ENCODE measurements at places on chromosomes 11 and 22.
A peak's percentile ranks its signal among the peaks of the same experiment; 100 is the strongest.

GRCh38 chr11:11618973-11619435, 2.8 kb downstream of the GALNT18 start:
- no peak for DNase-seq

DNA sequence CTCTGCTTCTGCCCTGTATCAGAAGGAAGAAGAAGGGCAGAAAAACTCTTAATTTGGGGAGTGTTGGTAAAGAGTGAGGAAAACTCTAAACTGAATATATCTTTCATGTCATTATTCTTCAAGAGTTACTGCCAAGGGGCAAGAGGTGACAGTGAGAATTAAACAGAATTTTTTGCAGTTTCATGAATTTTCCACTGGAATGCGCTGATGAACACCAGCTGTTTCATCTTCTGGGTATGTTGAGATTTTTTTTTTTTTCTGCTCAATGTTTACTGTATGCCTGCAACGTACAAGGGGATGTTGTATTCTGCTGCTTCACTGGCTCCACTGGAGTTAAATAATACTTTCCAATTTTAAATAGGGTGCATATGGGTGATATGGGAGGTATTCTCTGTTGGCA, 117.8 kb downstream of the FAM76B start:
- DNase-seq, result peak; percentile 74

DNA sequence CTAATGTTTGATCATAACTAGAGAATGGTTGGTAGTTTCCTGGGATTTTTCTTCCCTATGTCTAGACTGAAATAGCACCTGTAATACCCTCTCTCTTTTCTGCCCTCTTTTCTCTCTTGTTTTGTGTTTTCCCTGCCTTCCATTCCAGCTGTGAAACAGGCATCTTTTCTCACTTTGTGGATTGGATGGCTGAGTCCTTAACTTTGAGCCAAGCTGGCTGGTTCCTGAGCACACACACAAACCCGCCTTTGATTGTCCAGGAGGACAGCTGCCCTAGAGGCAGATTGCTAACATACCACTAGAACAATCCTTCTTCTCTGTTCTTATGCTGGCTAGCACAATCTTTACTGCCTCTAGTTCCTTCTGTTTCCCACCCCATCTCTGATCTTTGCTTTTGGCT, 17.7 kb downstream of the CTNND1 start:
- DNase-seq, result no peak

GRCh38 chr11:64723907-64724862, 1.2 kb upstream of the NRXN2 start:
- no peak for DNase-seq

DNA sequence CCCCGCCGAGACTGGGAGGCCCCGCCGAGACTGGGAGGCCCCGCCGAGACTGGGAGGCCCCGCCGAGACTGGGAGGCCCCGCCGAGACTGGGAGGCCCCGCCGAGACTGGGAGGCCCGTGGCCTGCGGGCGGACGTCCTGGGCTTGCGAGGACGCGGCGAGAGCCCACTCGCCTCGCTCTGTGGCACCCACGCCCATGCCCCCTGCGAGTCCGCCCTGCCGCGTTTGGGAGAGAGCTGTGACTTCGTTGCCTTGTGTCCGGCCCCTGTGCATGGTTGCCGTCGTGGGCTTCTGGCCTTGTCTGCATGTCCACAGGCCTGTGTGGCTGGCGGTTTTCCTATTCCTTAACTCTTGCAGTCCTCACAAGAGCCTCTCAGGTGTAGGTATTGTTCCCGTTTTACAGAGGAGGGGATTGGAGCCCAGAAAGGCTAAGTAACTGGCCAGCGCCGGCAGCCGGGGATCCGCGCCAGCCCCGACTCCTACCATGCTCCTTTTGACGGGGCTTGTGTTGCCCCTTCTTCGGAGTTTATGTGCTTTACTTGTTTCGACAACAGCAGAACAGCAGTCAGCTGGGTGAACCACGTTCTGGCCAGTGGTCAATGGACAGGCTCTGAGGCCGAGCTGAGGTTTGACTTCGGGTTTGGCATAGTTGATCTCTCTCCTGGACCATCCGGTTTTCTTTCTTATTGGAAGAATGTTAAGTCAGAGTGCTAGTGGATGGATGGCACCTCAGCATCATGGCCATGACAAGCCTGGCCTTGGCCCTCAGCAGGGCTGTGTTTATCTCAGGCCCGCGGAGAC, 741 bp downstream of the PHRF1 start:
- no peak for DNase-seq

DNA sequence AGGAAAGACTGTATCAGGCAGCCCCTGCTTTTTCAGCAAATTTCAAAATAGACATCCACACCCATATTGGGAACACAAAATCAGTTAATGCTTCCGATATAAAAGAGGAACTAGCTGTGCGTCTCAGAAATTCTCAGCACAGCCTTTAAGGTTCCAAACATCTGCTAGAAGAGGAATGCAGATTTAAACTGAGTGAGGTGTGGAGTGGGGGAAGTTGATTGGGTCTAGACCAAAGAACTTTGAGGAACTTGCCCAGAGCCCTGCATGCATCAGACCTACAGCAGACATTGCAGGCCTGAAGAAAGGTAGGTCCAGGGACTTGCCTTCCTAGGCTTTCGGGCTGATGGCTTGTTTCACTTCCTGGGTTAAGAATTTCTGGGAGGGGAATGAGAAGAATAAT, at the start of gene MS4A4A:
MS4A4A (plus strand) TSS at position 255 of the 400 bp plus-strand sequence; CDS start at position 265, 10 bp downstream.
- DNase-seq, result no peak

DNA sequence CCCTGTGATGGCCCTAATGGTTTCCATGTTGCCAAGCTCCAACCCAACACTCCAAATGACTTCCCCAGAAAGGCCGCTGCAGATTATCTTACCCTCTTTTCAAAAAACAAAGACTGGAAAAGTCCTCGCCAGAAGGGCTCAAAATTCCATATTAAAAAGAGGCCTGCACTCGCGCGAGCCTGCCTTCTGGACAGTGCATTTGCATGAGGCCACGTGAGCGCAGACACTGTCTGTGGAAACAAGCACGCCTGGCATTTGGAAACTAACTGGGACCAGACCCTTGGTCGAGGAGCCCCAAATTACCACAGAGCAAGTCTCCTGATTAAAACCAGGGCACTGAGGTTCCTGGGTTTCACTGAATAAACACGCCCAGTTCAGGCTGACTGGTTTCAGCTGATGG, 42.9 kb downstream of the ABTB2 start:
- DNase-seq, result no peak

- DNase-seq, result no peak
These were observed 590 bp upstream of the IGF2 start for GRCh38 chr11:2139621-2140337.

DNA sequence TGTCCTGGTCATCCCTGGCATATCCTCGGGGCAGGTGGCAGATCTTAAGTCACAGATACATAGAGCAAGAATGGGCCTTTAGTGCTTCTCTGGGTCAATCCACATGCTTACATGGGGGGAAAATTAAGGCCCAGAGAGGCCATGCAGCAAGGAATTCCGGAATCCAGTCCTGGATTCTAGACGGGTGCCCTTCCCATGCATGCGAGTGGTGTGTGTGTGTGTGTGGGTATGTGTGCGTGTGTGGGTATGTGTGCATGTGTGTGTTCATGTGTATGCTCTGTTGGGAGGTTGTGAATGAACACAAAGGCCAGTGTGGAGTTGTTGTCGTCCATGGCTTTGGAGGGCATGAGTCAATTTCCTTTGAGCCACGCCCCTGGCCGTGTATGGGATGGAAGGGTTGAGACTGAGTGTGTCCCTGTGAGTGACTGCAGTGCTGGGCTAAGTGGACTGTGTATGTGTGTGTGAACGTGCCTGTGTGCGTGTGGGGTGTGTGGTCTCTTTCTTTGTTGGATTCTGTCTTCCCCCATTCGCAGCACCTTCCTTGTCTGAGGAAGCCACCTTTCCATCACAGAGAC, 33.4 kb upstream of the EIF3D start:
- DNase-seq, result no peak

DNA sequence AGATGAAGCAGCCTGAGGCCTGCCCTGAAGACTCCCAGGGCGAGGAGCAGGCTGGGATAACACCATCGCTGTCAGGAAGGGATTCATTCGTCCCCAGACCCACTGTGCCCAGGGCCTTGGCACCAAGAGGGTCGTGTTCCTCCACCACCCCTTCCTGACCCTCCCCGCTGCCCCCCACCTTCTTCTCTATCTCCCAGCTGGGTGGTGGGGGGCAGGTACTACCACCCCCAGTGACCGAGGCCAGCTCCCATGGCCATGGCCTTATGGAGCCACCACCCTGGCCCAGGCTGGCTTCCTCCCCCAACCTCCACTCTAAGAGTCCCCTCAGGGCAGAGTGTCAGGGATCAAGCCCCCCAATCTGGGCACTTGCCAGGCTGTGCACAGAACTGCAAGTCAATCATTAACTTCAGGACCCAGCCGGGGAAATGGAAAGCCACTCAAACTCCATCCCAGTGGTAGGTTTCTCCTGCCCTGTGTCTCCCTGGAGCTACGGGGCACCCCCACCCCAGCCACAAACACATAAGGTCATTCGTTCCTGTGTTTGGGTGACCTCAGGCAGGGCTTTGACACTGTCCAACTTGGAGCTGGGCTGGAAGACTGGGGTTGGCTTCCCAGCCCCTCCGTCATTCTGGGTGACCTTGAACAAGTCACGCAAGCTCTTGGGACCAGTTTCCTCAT, 33.3 kb upstream of the WNT11 start:
- DNase-seq, result no peak

DNA sequence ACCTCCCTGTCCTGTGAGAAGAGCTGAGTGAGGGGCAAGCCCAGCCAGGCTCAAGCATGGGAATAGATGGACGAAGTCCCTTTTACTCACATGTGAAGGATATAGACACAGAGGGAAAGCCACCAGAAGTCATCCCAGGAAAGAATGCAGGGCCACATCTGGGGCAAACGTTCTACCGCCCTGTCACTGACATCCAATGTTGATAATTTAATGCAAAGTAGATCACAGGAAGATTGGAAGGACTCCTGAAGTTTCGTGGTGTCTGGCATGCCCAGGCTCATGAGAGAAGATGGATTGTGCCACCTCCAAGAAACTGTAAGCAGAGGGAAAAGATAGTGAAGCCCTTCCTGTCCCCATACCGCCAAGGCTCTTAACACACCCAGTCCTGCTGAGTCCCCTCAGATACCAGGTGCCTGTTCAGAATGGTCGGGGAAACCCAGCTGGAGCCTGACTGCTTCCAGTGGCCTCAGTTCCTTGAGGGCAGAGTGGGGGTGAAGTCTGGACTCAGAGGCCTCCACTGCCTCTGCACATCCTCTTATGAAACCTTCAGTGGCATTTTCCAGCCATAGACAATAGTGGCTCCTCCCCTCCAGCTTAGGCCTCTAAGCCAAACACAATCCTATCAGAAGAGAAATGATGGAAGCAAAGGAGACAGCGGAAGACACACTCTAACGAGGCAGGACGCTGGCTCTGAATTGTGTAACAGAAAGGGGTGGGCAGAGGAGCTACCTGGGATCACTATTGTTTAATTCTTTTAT, 7.5 kb upstream of the STK33 start:
- no peak for DNase-seq

GRCh38 chr11:47716692-47717091, 1.5 kb upstream of the AGBL2 start:
- DNase-seq, result no peak

- no peak for DNase-seq
These were observed 55.5 kb downstream of the DGCR2 start for GRCh38 chr22:19066531-19067271.

GRCh38 chr11:16011396-16011795, 344.9 kb downstream of the SOX6 start:
- no peak for DNase-seq

DNA sequence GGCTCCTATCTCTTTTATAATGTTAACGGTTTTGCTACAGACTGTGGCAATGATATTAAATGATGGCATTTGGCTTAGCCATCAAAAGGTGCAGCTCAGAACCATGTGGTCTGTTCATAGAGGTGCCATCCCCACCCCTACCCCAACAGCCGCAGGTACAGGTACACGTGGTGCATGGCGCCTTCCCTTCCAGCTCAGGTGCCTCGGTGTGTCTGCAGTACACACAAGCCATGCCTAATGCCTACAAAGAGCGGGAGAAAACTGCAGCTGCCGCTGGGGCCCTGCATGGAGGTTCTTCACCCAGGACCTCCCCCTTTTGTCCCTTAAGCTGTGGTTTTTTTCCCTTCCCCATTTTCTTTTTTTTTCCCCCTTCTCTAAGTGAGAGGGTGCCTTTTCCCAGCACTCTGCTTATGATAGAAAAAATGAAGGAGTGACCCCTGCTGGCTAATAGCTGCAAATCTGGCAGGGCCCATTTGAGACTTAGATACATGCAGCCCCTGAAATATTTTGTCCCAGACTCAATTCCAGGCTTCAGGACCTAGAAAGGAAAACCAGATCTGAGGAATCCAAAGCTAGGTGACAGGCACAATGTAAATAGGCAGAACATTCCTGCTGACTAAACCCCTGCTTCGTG, 6.5 kb downstream of the OR52M1 start:
- no peak for DNase-seq

DNA sequence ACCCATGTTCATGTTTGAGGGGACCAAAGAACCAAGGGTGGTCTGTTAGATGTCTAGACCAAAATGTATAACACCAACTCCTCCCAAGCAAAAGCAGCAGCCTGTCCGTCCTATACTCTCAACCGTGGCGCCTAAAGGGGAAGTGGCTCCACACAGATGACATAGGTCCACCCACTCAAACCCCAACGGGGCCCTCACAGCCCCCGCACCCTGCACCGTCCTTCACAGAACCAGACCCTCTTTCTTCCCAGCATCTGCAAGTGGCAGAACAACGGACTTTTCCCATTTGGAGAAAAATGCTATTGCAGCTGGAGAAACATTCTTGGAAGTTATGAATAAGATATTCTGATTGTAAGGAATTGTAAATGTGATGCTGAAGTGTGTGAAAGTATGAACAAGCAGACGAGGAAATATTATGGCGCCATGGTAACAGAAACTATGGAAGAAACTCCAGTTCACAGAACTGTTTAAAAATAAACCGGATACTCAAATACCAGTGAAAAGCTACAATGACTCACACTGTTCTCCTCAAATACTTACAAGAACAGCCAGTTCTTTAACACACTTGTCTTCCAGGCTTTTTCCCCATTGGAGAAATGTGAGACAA, 76.5 kb upstream of the ARFGAP3 start:
- DNase-seq, result no peak

DNA sequence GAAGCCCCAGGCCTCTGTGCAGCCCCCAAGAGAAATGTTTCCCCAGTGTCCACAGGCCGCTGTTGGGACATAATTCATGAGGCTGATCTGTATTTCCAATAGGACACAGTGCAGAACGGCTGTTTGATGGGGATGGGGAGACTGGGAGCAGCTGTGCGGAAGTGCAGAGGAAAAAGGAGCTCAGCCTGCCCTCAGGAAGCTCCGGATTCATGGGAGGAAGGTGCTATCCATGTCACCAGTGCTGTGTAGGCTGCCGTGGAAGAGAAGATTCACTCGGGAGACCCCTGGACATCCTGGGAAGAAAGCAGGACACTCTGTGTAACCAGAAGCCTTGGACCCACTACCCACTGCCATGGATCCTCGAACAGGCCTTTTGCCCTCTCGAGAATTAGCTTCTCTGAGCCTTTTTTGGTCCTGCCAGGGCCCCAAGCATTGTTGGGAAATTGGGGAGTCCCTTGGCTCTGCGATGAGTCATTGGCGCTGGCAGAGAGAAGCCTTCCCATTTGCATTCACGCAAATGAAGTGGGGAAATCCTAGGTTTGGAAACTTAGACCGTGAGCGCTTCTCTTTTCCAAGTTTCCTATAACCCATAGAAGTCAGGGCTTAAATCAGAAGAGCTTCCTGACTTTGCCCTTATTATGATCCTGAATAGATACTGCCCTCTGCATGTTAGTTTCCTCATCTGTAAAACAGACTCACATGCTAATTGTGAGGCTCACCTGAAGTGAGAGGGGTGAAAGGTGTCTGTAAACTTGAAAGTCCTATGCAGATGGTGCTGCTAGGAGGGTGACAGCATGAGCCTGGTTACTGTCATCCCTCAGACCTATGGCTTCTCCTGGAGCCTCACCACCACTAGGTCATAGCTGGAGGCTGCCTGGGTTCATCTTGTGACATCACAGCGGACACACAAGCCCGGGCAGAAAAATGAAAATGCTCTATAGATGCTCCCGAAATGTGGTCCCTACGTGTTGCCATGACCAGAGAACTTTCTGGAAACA, 229.2 kb upstream of the B3GAT1 start:
- DNase-seq, result no peak
